ENCODE measurements at places on chromosomes 5 and 9.

GRCh38 chr5:68226546-68227073, 11.1 kb downstream of the PIK3R1 start:
- no peak for DNase-seq

DNA sequence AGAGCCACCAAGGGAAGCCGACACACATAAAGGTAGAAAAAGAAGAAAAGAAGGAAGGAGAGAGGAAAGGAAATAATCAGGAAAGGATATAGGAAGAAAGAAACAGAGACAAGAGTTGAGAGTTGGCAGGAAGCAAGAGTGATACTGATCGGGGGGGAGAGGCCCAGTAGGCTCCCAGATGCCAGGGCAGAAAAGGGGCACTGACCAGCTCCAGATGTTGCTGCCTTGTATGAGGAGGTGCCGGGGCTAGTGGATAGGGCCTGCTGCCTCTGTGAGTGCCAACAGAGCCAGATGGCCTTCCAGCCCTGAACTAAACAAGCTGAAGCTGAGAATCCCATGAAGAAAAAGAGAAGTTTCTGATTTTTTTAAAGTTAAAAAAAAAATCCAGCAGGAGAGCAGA, 82.0 kb upstream of the TRIM32 start:
- DNase-seq, result no peak

DNA sequence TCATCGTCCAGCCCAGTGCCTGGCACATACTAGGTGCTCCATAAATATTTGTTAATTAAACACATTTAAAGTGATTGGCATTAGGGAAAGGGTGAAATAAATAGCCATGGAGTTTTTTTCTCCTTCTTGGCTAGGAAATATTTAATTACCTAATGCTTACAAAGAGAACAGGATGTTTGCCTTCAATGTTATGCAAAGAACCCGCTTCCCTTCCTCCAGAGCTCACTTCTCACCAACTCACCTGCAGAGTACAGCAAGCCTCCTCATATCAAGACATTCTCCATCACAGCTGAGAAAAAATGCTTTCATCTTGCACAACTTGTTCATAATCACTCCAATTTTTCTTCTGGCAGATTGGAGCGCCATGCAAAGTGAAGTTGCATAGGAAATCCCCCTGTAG, 161.7 kb upstream of the STK32A start:
- no peak for DNase-seq

DNA sequence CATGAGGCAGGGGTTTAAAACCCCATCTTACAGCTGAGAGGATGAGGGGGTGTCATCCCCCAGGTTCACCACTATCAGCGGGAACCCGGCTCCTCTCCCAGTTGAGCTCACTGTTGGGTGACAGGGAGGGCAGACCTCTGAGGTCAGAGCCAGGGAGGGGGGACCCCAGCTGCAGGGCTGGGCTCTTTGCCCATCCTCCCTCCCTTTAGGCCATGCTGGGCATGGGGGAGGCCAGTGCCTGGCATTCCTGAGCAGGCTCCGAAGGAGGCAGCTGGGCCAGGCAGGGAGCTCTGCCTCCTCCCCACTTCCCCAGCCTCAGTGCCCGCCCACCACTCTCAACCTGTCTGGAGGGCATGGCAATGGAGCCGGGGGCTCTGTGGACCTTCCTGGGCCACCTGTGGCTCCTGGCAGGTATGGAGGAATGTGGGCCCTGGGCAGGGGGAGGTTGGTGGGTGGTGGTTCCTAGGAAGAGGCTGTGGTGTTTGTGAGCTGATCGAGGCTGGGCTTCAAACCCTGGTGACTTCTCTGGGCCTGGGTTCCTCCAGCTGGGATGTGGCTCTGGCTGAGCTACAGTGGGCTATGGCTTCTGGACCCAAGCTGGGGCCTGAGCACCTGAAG, 12.6 kb downstream of the CRB2 start:
- no peak for DNase-seq

- DNase-seq, result no peak
Observed at GRCh38 chr5:139079225-139079990, 118.8 kb downstream of the SIL1 start.

GRCh38 chr9:109270971-109271925, 49.6 kb downstream of the EPB41L4B start:
- DNase-seq, result no peak

DNA sequence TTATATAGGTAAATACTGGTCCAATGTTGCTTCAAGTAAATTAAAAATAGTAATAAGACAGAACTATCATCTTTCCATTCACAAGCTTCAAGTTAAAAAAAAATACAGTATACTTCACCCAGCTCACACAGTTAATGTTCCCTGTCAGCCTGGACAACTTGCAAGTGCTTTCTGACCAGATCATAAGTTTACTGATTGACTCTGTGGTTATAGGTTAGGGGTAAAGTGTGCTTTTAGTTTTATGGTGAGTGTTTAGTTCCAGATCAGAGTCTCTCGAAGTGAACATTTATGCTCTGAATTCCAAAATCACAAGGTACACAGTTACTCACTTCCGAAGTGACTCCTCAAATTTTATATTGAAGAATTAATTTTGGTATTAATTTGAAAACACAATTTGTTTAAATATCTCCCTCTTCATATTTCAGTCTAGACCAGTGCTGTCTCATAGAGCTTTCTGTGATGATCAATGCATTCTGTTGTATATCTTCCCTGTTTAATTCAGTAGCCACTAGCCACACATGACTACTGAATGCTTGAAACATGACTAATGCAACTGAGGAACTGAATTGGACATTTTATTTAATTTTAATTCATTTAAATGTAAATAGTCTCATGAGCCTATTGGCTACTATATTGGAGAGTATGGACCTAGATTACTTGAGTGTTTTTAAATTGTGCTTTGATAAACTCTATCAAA, 90.7 kb downstream of the MEF2C start:
- DNase-seq, result no peak

- DNase-seq, result no peak
Observed at GRCh38 chr9:121634329-121635261, 16.8 kb upstream of the DAB2IP start.

GRCh38 chr5:107074996-107075395, 595.7 kb downstream of the EFNA5 start:
- DNase-seq, result no peak

- DNase-seq, result no peak
Observed at GRCh38 chr5:37892586-37892985, 52.7 kb upstream of the GDNF start.

DNA sequence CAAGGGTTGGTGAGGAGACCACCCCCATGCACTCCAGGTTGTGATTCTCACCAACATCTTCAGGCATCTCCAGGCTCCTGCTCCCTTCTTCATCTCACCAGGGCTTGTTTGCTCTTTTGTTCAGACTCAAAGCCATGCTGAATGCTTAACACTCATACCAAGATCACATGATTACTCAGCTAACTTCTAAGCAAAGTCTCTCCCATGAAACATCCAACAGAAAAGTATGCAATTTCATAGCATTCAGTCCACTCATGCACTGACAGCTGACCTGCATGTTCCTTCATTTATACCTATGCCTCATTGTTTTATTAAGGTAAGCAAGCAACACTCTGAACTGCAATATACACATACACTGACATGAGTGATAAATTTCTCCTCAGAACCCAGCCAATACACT, 69.0 kb downstream of the SHC3 start:
- DNase-seq, result no peak

DNA sequence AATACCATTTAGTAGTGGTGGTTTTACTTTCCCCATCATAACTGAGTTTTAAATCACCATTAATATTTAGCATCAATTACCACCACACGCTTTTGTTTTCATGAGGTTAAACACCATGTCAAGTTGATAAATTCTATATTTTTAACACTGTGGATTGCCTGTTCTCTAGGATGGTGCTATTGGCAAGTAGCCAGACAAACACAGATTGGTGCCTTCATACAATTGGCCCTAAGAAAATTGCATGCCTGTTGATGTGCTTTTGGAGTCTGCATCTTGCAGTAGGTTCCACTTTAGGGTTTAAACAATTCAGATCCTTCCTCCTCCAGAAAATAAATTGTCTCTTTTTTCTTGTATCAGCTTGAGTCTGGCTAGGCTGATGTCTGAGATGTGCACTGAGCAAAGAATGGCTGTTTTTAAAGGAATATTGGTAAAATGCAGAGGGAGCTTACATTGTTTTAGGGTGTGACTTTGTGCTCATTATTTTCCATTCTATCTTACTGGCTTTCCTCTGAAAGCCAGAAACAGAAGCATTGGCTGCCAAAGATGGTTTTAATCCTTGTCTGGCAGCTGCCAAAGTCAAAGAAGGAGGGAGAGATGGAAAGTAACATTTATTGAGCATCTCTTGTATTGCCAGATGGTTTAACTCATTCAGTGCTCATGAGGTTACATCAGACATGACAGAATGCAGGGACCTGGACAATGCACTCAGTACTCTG, 19.6 kb upstream of the MAN2A1 start:
- no peak for DNase-seq

DNA sequence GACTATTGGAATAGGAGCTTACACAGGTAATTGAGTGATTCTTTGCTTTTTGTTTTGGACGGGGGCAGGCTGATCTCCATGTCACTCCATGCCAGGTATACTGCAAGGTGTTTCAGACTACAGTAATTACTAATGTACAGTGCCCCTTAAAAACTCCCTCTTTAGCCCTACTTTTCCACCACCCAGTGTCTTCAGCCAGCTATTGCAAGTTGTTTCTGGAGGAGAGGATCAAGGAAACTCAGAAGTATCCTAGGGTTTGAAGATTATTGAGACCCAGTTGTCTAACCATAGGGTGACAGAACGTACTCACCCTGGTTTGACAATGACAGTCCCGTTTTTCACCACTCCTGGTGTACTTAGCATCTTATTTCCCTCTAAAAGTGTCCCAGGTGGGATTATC, 13.4 kb downstream of the CFAP95 start:
- DNase-seq, result no peak

- no peak for DNase-seq
Observed at GRCh38 chr9:88783711-88784083, 207.6 kb upstream of the S1PR3 start.

- DNase-seq, result no peak
Observed at GRCh38 chr5:173618927-173619519, 2.6 kb upstream of the BOD1 start.

DNA sequence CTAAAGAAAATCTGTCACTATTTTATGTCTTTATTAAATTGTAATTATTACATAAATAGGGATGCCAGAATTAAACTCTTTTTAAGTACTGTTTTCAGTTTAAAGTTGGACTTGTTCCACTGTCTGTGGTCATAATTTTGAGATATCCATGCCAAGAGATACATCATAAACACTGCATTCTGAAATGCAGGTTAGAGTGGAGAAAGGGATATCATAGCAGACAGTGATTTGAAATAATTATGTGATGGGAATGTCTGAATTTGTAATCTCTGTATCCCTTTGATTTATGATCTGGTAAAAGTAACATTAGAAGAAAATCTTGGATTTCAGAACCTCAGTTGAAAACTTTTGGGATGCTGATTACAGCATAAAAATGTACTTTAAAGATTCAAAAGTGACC, 222.1 kb downstream of the GOLPH3 start:
- no peak for DNase-seq

DNA sequence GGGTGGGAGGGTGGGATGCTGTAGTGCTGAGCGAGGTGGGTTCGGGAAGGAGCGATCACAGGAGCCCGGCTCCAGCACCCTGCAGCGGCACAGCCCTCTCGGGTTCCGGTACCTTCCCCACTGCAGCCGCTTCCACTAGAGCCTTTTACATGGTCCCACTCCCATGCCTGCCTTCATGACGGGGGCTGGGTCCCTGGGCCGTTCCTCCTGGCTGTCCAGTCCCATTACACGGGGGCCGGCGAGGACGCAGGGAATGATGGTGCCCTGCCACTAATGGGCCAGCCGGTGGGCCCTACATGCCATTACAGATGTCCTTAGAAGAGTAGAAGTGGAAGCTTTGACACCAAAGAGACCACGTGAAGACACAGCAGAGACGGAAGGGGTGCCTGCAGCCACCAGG, 104.6 kb upstream of the PPP1R26 start:
- DNase-seq, result no peak

DNA sequence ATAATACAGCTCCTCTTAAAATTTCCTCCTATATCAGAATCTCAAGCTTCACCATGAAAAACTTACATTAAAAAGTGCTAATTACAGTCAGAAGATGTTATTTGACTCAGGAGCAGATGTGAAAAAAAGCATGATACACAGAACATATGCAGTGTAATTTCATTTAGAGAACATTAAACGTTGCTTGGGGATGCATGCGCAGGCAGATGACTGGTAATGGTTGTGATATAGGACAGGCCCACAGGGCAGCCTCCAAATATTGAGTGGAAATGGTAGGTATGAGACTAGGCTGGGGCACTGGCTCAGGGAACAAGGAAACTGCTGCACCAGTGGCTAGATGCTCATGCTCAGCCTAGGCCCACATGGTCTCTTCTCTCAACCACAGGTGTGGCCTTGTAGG, 69.7 kb downstream of the IARS1 start:
- no peak for DNase-seq

GRCh38 chr5:141841378-141842180, 36.6 kb downstream of the PCDH1 start:
- DNase-seq, result no peak

All from right renal cortex interstitium (tissue), 3 donors.